ENCODE measurements at places on chromosomes 13 and 19.

- peak; percentile 47 for DNase-seq
Observed at GRCh38 chr13:96053003-96053703, at the start of gene UGGT2. TSS of gene UGGT2 (minus strand) at chr13:96053401. CDS start at chr13:96053312, 89 bp downstream.

DNA sequence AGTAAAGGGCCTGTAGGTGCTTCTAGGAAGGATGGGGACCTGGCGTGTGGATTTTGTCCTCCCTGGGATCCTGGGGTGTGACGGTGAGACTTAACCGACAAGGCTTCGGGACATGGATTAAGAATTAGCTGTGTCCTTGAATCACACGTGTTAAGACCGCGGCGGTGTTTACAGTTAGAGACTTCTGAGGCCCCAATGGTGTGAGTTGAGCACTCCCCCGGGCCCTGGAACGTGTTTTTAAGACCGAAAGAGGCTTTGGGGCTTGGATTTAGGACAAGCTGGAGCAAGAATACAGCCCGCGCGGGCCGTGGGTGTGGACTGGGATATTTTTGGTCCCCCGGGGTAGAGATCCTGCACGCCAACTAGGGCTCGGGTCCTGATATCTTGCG is 1.2 kb upstream of the SLC27A1 start:
- no peak for DNase-seq

DNA sequence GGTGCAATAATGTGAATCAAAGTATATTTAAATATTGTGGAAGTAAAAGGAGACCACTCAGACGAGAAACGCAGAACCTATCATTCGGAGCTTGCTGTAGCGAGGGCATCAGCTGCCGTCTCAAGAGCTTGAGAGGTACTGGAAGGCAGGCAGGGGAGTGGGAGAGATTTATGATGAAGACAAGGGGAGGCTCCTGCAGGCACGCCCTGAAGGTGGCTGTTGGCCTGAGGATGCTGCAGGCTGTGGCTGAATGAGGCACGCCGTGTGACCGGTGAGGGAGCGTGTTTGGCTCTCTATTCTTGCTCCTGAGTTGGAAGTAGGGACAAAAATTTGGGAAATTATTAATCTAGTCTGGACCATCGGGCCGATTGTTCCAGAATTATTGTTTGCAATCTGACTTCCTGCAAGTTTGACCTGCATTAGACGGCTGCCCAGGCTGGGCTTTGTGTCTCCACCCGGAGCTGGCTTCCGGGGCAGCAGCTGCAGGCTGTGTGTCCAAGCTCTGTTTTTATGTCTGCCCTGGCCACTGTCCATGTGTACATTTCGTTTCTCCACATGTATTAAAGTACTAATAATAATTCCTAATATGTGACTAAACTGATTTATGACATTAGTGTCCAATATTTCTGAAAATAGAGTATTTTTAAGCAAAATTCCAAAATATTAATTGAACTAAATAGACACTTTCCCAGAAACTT is 91.1 kb upstream of the ANKRD10 start:
- DNase-seq = no peak

DNA sequence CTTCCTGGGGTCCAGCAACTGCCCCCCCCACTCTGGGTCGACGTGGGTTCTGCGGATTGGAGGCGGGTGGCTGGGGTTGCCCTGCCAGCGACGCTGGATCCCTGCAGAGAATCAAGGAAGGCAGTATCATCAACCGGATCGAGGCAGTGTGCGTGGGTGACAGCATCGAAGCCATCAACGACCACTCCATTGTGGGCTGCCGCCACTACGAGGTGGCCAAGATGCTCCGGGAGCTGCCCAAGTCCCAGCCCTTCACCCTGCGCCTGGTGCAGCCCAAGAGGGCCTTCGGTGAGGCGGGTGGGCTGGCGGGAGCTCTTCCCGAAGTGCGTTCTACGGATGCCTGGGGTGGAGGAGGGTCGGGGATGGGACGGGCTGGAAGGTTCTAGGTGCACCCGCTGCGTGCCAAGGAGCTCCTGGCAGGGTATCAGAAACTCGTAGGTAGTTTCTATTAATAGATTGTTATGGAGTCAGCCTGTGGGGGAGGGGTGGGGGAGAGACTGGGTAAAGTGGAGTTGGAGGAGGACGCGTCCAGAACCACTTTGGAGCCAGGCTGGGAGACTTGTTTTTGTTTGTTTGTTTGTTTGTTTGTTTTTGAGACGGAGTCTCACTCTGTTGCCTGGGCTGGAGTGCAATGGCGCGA is 1.5 kb downstream of the GIPC3 start:
- DNase-seq = no peak

DNA sequence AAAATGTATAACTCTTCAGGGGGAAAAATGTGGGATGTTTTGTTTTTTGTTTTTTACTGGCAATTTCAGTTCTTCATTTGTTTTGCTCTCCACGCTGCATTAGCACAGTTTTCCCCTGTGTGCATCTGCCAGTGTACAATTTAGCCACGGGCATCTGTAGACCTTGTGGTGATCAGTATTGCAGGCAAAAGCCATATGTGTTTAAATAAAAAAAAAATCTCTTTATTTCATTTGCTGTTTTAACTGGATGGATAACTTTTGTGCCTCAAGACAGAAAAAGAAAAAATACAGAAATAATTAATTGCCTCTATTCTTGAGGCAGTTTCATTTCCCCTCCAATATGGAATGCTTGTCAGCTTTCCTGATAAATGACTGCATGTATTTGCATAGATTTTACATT is 7.9 kb upstream of the MAB21L1 start:
- no peak for DNase-seq

- DNase-seq = no peak
Observed at GRCh38 chr13:23724196-23724970, 154.2 kb downstream of the TNFRSF19 start.

GRCh38 chr19:13092606-13093235 is 9.9 kb downstream of the LYL1 start:
- DNase-seq = no peak

DNA sequence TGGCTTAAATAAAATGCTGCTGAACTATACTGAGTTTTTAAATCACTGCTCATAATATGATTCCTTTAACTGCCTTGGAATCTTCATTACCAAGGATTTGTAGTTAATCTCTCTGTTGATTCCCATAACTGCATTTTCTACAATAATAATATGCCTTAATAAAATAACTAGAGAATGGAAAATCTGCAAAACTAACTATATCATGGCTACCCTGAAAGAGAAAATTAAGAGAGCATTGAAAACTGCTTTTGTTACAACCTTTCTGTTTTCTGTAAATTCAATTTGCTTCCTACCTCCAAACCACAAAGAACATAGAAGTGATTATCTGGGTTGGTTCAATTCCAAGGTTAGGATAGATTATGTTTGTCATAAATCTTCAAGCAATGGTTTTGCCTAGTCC is 202.8 kb upstream of the ATXN8OS start:
- DNase-seq = no peak

DNA sequence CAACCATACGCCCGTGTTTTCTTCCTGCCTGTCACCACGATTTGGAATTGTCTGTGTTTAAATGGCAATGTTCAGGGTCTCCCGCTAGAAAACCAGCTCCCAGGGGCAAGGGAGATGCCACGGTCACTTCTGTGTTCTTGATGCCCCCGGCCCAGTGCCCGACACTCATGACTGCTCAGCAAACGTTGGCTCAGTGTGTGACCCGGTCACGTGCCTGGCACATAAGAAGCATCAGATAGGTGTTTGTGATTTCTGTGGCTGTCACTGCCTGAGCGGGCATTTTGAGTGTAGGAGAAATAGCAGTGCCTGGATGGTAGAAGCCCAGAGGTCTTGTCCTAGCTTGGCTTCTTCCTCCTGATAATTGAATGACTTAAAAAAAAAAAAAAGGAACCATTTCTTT is 15.5 kb downstream of the HDGFL2 start:
- DNase-seq = no peak

- DNase-seq = no peak
Observed at GRCh38 chr19:10471909-10472308, 31.2 kb downstream of the KEAP1 start.

GRCh38 chr19:19884583-19884982 is 16.2 kb upstream of the ZNF93 start:
- DNase-seq = no peak

DNA sequence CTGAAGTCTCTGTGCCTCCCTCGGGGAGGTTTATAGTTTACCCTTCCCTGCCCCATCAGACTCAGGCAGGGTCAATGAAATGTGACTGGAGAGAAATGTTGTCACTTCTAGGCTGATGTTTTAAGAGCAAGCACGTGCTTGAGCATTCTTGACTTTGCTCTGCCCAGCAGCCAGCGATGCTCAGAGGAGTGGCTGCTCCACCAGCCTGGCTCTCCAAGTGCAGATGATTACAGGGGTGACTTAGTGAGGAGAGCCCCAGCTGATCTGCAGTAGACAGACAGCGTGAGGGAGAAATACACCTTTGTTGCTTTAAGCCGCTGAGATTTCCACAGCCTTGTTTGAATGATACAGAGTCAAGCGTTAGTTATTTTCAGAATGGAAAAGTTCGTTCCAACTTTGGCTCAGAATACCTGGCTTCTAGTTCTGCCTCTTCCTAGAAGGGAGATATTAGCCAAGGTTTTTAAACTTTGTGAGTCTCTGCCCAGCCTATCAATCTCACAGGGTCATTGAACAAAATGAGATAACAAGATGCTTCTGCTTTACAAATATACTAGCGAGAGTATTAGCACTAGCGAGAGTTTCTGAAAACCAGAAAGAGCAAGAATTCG is 143.6 kb downstream of the OXGR1 start:
- DNase-seq = no peak

DNA sequence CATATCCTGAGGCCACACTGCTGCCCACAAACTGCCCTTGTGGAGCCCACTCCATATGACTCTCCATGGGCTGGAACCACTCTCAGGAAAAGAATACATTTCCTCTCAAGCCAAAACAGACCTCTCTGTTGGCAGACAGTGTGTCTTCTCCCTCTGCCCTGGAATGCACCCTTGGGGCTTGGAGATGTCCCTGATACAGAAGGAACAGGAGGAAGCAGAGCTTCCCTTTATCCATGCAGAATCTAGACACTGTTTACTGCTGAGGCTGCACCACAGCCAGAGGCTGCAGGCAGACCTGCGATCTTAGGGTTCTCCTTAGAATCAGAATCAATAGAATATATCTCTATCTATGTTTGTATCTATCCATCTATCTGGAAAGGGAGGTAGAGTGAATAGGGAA is 26.8 kb upstream of the CYP4F8 start:
- DNase-seq = no peak

DNA sequence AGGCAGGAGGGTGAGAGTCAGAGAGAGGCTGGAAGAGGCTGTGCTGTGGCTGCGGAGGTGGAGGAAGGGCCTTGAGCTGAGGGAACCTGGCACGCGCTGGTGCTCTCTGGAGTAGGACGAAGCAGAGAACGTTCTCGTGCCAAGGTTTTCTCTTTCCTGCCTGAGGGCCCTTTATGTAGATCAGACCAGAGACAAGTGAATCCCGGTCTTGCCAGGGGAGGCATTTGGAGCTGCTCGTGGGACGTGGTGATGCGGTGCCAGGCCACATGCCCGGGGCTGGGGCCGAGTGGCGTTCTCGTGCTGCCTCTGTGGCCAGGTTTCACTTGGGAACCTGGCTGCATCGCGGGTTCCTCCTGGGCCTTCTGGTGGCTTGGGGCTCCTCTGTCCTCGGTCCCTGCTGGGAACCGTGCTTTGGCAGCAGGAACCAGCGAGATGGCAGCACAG is 54.2 kb downstream of the KDM4B start:
- DNase-seq = no peak

DNA sequence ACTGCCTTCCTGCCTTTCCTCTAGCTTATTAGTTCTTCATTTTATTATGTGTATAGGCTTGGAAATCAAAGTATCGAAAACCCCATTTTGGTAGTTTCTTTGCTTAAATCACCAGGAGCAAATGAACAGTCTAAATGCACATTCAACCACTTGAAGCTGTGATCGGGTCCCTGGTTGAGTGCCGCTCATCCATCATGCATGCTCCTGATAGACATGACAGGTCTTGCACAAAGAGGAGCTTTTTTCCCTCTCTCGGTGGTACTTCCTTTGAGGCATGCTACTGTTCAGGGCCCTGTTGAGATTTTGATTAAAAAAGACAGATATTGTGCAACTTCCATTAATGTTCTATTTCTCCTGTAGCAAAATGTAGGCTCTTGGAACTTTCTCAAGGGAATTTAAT is 185.8 kb downstream of the OLFM4 start:
- no peak for DNase-seq

GRCh38 chr13:46179491-46179908 is 2.5 kb downstream of the LCP1 start:
- no peak for DNase-seq

- no peak for DNase-seq
Observed at GRCh38 chr13:23411706-23412105, 21.8 kb downstream of the SACS start.

DNA sequence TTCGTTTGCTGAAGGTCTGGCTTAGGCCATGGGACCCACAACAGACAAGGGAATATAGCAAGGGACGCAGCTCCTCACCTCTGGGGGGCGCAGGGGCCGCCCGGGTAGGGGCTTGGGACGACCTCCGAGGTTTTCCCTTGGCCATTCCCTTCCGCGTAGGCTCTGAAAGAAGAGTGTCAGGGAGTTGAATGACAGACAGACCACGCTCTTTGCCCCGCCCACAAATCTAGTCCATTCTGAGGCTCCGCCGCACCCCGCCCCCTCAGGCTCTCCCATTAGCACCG is 11.4 kb upstream of the ZNF414 start:
- DNase-seq = no peak

DNA sequence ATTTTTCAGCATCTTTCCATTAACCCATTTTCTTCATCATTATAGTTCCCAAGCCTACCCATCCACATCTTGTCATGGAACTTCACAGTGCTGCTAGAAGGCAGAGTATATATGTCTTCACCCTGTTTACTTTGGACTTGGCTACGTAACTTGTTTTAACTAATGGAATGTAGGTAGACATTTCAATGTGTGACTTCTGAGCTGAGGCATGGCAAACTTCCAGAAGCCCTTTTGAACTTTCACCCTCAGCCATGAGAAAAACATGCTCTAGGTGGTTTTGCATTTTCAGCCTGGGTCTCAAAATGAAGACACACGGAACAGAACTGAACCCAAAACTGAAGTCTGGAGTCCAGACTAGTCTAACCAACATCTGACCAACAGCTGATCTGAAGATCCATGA is 3.2 kb downstream of the TEX30 start:
- DNase-seq = no peak

DNA sequence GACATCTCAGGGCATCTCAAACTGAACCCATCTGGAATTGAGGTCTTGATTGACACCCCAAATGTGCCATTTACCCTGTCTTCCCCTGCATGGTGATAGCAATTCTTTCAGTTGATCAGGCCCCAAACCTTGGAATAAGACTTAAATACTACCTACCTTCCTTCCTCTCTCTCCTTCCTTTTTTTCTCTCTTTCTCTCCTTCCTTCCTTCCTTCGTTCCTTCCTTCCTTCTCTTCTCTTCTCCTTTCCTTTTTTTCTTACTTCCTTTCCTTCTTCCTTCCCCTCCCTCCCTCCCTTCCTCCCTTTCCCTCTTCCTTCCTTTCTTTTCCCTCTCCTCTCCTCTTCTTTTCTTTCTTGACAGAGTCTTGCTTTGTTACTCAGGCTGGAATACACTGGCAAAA is 7.4 kb upstream of the GIPC1 start:
- DNase-seq = no peak

GRCh38 chr19:45476304-45476703 is 8.5 kb downstream of the FOSB start:
- DNase-seq = no peak

GRCh38 chr19:9295411-9295849 is 14.2 kb downstream of the ZNF699 start:
- no peak for DNase-seq

- no peak for DNase-seq
Observed at GRCh38 chr19:48510421-48511268, 990 bp downstream of the LMTK3 start.

GRCh38 chr13:108361769-108362168 is 92.3 kb downstream of the TNFSF13B start:
- no peak for DNase-seq

- DNase-seq = no peak
Observed at GRCh38 chr13:79527698-79528097, 46.7 kb downstream of the NDFIP2 start.

GRCh38 chr13:43238341-43239083 is 215.1 kb downstream of the DNAJC15 start:
- DNase-seq = no peak
